ENCODE measurements at places on chromosomes 3 and 15. TPM values are rescaled to one million over a fixed set of nuclear protein-coding genes. Genes with fewer than 3 reads are reported as not detected.

GRCh38 chr3:71207632-71208031 is 375.9 kb downstream of the FOXP1 start:
- H3K27ac ChIP-seq = no peak overlapping the region
- no peaks in the 10 kb centered on the region for H3K36me3 ChIP-seq
- peaks cover 3% of the 10 kb centered on the region for H3K27me3 ChIP-seq

- no peak overlapping the region for H3K4me3 ChIP-seq
- no peaks in the 10 kb centered on the region for H3K27me3 ChIP-seq
- no peak overlapping the region for H3K27ac ChIP-seq
- H3K4me1 ChIP-seq = no peaks in the 10 kb centered on the region
- no peaks in the 10 kb centered on the region for H3K36me3 ChIP-seq
Observed at GRCh38 chr3:133404920-133405319, 5.1 kb downstream of the BFSP2 start.

DNA sequence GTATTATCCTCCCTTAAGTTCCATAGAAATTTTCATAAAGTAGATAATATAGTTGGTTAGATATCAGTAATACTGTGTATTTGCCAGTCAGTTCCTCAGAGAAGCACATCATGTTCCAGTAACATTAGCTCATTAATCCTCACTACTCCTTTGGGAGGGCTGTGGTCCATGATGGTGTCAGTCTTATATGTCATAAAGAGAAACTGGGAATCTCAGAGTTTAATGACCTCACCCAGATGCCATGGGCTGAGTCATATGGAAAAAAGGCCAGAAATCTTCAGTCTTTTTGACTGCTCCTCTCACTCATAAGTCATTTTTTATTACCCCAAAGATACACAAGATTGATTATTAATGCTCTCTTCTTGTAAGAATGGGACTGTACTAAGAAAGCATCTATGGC is 188.6 kb downstream of the CHL1 start:
- H3K4me3 ChIP-seq = no peak overlapping the region
- H3K4me1 ChIP-seq = no peaks in the 10 kb centered on the region
- H3K27me3 ChIP-seq = no peaks in the 10 kb centered on the region
- H3K36me3 ChIP-seq = no peaks in the 10 kb centered on the region
- no peak for DNase-seq

- no peak overlapping the region for H3K27ac ChIP-seq
- no peak for DNase-seq
- H3K27me3 ChIP-seq = peaks cover 4% of the 10 kb centered on the region
- no peaks in the 10 kb centered on the region for H3K4me1 ChIP-seq
- no peaks in the 10 kb centered on the region for H3K36me3 ChIP-seq
Observed at GRCh38 chr3:46482632-46483350, 15.0 kb upstream of the RTP3 start.

DNA sequence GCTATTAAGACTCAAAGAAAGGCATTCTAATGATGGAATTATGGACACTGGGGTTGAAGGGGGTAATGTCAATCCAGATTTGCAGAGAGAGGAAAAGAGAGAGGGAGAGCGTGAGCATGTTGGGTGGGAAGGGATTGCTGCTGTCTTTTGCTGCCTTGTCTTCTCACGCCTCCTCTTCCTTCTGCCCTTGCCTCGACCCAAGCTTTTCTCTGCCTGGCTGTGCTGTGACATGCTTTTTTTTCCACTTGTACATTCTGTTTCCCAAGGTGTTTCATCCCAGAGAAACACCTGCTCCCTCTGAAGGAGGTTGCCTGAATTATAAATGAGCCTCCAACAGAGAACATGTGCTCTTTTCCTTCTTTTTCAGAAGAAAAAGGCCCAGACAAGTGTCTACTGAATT is 80.3 kb downstream of the BDH1 start:
- H3K4me1 ChIP-seq = 0 out of 2 replicates have a peak, but pooled peaks cover 8% of the 10 kb centered on the region
- no peaks in the 10 kb centered on the region for H3K36me3 ChIP-seq
- no peak overlapping the region for H3K27ac ChIP-seq
- no peak overlapping the region for H3K4me3 ChIP-seq
- no peaks in the 10 kb centered on the region for H3K27me3 ChIP-seq

DNA sequence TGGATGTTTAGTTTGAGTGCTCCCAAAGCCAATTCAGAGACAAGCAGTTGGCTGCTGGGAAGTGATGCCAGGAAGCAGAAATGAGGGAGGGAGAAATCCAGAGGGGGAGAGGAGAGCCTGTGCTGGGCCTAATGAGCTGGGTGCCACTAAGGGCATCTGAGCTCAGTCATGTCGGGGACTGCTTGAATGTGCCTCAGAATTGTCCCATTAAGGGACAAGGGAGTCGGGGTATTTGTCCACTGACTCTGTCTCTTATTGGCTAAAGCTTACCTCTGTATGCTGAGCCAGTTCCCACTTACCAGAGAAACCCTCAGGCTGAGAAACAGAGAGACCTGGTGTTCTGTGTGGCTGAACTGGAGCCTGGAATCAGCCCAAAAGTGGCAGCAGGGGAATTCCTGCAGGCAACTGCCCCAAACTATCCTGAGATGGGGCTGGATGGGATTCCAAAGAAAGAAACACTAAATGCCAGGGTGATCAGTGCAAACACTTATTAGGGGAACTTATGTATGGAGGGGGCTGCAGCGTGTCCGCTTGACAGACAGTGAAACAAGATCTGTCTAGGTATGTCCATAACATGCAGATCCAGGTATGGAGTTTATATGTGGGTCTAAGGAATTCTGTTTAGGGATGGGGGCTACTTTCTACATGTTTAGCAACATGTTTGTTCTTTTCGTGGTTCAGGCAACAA is 48.6 kb downstream of the NR1D2 start:
- H3K27ac ChIP-seq = no peak overlapping the region
- H3K27me3 ChIP-seq = no peaks in the 10 kb centered on the region
- no peaks in the 10 kb centered on the region for H3K4me1 ChIP-seq

- no peaks in the 10 kb centered on the region for H3K27me3 ChIP-seq
- H3K4me1 ChIP-seq = no peaks in the 10 kb centered on the region
- H3K27ac ChIP-seq = no peak overlapping the region
- H3K36me3 ChIP-seq = no peaks in the 10 kb centered on the region
- H3K4me3 ChIP-seq = no peak overlapping the region
Observed at GRCh38 chr3:167898091-167898490, 162.6 kb downstream of the SERPINI1 start.

DNA sequence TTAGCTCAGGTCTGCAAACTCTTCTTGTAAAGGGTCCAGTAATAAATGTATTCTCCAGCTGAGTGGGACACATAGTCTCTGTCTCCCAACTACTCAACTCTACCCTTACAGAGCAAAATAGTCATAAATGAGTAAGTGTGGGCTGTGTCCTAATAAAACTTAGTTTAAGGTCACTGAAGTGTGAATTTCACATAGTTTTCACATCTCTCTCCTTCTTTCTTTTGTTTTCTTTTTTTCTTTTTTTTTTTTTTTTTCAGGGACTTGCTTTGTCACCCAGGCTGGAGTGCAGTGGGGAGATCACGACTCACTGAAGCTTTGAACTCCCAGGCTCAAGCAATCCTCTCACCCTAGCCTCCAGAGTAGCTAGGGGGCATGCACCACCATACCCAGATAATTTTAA is 1.9 kb upstream of the ACTL6A start:
- no peaks in the 10 kb centered on the region for H3K36me3 ChIP-seq
- no peak overlapping the region for H3K4me3 ChIP-seq
- no peaks in the 10 kb centered on the region for H3K4me1 ChIP-seq

DNA sequence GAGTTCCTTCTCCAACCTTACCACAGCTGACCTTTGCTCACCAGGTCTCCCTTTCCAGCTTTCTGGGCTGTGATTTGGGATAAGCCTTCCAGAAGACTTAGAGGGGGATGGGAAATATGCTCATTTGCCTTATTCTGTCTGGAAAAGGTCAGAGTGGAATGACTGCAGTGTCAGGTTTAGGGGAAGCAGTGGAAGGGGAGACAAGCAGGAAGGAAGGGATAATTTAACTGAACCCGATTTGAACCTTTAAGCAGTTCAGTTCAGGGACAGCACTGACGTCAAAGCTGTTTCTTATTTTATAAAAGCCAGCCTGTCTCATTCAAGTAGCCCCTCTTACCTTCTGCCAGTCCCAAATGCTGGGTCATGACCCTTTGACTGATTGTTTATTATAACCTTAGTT is 418.4 kb upstream of the RARB start:
- no peak for DNase-seq
- H3K27ac ChIP-seq = no peak overlapping the region
- no peaks in the 10 kb centered on the region for H3K27me3 ChIP-seq
- no peak overlapping the region for H3K4me3 ChIP-seq
- H3K36me3 ChIP-seq = no peaks in the 10 kb centered on the region

DNA sequence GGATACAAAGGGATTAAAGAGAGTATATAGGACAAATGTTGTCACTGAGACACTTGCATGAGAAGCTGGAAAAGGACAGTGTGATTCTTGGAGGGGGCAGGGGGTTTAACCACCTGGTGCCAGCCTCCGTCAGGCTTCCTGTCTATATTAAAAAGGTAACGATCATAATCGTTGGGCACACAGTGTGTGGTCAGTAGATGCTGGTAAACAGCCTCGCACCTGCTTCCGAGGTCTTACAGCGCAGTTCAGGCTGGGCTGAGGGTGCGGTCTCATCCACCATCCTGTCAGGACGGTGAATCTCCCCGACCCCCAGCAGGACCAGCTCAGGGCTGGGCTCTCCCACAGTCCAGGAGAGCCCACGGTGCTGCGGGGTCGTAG is 47.7 kb upstream of the SMAD6 start:
- H3K27ac ChIP-seq = no peak overlapping the region
- no peaks in the 10 kb centered on the region for H3K4me1 ChIP-seq
- no peak for DNase-seq
- no peak overlapping the region for H3K4me3 ChIP-seq

DNA sequence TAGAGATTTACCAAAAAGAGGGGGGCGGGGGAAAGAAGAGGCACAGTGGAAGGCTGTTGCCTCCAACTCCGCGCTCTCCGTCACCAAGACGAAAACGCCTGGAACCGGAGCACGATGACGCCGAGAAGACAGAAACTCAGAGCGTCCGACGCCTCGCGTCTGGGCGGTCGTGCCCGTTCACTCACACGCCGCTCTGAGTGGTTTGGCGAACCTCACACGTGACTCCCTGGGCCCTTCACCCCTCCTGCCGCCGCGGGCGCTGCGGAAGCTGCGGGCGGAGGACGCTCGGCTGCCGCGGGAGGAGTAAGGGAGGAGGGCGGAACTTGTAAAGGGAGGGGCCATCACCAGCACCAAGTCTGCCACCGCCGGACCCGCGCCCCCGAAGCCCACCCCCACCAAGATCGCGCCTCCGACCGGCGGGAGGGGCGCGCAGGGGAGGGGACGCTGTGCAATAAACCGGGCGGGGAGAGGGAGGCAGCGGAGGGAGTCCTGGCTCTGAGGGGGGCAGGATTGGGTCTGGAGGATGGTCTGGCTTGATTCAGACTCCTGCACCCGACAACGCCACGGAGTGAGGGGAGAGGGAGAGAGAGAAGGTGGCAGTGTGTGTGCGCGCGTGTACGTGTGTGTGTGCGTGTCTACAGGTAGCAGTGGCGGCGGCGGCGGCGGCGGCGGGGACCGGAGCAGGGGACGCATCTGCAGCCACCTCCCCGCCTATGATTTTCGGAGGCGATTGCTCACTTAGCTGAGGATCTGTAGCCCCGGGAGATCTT is 1.9 kb upstream of the NLGN1 start:
- no peak overlapping the region for H3K27ac ChIP-seq
- no peaks in the 10 kb centered on the region for H3K36me3 ChIP-seq
- H3K4me1 ChIP-seq = no peaks in the 10 kb centered on the region

GRCh38 chr3:16675805-16676204 is 70.6 kb upstream of the DAZL start:
- no peak overlapping the region for H3K4me3 ChIP-seq
- DNase-seq = no peak
- H3K36me3 ChIP-seq = no peaks in the 10 kb centered on the region
- no peak overlapping the region for H3K27ac ChIP-seq
- H3K27me3 ChIP-seq = no peaks in the 10 kb centered on the region

GRCh38 chr3:160827516-160827915 is 71.5 kb downstream of the PPM1L start:
- H3K4me1 ChIP-seq = no peaks in the 10 kb centered on the region
- H3K4me3 ChIP-seq = no peak overlapping the region
- DNase-seq = no peak
- H3K36me3 ChIP-seq = no peaks in the 10 kb centered on the region

DNA sequence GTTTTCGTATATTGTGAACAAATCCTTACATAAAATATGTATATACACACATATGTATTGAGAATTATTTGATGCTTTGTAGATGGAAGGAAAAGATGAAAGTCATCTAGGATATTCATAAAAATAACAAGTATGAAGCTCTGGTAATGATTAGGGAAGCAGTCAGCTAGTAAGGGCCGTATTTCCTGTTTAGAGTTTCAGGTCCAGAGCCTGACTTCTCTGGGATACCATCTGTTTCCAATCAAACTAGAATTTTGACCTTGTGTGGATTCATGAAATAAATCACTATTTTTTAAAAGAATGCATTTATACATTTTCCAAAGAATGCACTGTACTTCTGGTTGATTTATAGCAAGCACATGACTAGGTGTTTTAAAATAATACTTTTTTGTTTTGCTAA is 156.1 kb upstream of the CGNL1 start:
- DNase-seq = no peak
- no peaks in the 10 kb centered on the region for H3K27me3 ChIP-seq
- H3K4me3 ChIP-seq = no peak overlapping the region
- no peaks in the 10 kb centered on the region for H3K36me3 ChIP-seq
- H3K27ac ChIP-seq = no peak overlapping the region

HRG gene
- 0.13 TPM for total RNA-seq

RASL12 gene
- total RNA-seq = 0.10 TPM

NRROS gene
- 44.0 TPM for total RNA-seq

CSPG5 gene
- total RNA-seq = 0.16 TPM

GUCA1C gene
- not detected for total RNA-seq

HAUS2 gene
- total RNA-seq = 26.7 TPM

ITIH3 gene
- total RNA-seq = 0.15 TPM
